ENCODE measurements at places on chromosomes 1 and 21.
A peak's percentile ranks its signal among the peaks of the same experiment; 100 is the strongest.

GRCh38 chr1:20216574-20216973 lies 30.3 kb upstream of the PLA2G2C start:
- peak; percentile 13 for DNase-seq

- DNase-seq: peak; percentile 3
These were observed 876 bp downstream of the EFCAB7 start for GRCh38 chr1:63524201-63524600.

- peak; percentile 75 for DNase-seq
These were observed 957 bp downstream of the EPS15 start for GRCh38 chr1:51518033-51518585.

GRCh38 chr1:159922511-159923202 lies 2.6 kb downstream of the TAGLN2 start:
- DNase-seq: no peak

- DNase-seq: peak; percentile 94
These were observed 71.2 kb downstream of the DPYD start for GRCh38 chr1:97849345-97850340.

GRCh38 chr1:113399062-113399583 lies 8.8 kb downstream of the MAGI3 start:
- peak; percentile 66 for DNase-seq

DNA sequence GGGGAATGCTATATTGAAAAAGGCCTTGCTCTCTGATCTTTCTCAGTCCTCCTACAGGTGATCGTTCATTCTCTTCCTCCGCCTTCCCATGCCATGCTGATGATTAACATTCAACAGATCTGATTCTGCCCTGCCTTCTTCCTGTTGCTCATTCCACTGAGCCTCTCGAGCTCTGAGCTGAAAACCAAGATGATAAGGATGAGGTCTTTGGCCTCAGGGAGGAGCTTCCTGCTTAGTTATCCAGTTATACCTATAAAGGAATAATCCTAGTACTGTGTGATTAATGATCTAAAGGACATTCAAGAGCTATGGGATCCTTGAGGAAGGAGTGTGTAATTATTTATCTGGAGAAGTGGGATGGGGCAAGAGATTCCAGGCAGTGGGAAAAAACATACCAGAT lies 25.2 kb upstream of the MAP3K7CL start:
- DNase-seq: no peak

DNA sequence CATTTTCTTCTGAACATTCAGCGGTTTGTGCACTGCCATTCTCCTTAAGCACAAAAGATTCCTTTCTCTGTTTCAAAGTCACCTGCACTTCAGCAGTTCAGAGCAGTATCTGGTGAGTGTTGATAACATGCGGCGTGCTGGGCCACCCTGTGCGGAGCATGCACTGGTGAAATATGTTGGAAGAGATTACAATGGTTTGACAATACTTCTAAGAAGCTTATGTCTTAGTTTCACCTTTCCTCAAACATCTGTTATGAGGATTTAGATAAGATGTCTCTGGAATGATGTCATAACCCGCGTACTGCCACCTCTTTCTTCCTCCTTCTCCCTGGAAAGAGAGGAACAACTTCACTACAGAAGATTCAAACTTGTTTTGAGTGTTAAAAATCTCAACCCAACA lies 650.3 kb downstream of the AJAP1 start:
- DNase-seq: no peak

- no peak for DNase-seq
These were observed 77.9 kb downstream of the POFUT2 start for GRCh38 chr21:45209685-45210284.

GRCh38 chr21:26909972-26910371 lies 56.9 kb downstream of the ADAMTS5 start:
- DNase-seq: no peak

DNA sequence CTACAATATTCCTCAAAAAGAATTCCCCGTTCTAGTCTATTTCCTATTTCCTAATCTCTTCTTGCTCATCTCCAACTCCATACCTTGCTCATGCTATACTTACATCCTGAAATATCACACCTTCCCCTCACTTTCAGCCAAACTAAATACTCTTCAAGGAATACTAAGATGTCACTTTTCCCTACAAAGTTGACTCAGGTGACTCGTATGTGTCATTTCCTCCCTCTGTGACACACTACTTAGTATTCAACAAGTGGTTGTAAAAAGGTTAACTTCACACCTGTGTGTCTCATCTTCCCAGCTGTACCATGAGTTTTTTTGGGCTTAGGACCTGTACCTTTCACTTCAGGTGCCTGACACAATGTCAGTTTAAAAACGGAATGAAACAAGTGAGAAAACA lies 81.9 kb upstream of the LBR start:
- DNase-seq: no peak

DNA sequence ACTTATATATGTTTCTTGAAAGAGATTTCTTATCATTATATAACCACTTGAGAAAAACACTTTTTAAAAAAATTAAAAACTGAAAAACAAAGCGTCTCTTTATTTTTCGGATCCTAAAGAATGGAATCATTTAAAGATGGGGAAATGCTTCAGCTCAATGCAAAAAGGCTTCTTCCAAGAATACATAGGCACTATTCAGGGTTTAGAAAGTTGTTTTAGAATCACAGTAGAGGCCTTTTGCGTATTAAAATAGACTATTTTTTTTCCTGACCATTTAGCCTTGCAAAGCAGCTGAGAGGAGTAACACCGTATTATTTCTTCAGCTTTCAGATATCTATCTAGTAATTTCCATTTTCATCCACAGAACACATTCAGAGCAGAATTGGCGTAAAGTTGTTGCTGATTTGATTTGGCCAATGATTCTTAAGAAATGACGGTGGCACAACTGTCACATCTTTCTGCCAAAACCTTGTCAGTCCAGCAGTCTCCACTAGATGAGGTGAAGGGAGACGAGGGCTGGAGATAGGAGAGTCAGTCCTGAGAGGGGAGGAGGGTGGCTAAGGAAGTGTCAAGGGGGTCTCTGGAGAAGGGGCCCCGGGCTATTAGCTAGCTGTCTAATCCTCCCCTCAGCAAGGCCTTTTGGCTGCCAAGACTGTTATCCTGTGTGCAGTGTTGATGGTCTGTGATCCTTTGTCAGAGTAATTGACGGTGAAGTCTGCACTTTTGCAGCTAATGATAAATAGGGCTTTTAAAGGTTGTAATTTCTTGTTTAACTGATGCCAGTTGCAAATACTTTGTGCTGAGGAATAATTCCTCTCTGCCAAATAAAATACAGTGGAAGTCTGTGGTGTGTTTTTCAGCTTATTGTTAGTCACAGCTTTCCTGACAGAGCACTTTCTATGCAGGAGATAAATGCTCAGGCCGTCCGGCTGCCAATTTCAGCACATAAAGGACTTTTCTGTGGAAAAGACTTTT lies 34.7 kb downstream of the PRRX1 start:
- peak; percentile 25 for DNase-seq

GRCh38 chr1:180027949-180028445 lies 73.4 kb downstream of the CEP350 start:
- no peak for DNase-seq

DNA sequence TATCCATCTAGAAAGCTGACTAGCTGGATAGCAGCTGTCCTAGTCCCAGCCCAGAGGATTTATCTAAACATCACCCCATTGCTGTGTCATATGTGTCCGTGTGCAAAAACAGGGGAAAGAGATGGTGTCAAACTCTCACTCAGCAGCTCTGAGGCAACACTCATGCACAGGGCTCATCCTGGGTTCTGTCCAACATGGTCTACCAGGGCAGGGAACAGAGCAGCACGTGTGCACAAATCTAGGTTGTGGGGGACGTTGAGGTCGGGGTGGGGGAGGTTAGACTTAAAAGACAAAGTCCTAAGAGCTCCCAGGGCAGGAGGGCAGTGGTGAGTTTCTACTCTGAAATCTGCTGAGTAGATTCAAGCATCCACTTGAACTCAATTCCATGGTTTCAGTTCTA lies 16.2 kb downstream of the PI4KB start:
- DNase-seq: no peak

DNA sequence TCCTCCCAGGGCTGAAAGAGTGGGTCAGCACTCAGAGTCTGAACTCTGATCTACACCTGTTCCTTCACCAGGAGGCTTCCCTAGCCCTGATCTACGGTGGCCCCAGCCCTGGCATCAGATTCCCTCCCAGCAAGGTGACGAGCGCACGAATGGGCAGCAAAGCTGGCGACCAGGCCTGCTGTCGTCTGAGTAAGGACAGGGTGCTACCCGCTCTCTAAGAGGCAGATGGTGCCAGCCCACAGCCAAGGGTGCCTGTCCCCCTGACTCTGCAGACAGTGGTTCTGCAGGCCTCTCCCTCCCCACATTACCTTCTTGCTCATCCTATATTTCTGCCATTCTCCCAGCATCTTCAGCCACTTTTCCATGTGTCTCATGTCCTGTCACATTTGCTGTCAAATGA lies 10.3 kb upstream of the SMYD3 start:
- DNase-seq: no peak

GRCh38 chr1:212506666-212507065 lies 73.9 kb downstream of the NENF start:
- no peak for DNase-seq

DNA sequence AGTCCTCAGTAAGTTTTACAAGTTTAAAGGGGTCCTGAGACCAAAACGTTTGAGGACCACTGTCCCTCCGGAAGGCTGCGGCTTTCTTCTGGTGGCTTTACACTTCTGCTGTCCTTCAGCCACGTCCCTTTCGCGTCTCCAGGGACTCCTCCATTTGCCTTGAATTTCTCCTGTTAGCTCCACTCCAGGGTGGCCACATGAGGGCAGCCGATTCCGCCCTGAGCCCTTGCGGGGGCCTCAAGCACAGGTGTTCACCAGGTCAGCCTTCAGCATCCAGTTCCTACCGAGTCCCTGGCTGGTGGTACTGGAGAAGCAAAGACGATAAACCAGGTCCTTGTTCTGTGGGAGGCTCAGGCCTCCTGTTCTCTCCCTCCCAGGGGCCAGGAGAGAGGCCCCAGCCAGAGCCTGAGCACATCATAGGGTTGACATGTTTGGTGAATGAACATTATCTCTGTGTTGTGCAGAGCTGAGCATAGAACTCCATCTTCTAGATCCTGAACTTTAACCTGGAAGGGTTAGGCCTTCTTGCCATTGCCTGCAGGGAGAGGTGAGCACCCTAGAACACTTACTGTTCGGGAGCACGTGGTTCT lies 27.4 kb upstream of the COQ8A start:
- no peak for DNase-seq

GRCh38 chr1:67711158-67711854 lies 26.3 kb downstream of the GADD45A start:
- no peak for DNase-seq

GRCh38 chr1:64900916-64901315 lies 65.4 kb downstream of the JAK1 start:
- DNase-seq: no peak

DNA sequence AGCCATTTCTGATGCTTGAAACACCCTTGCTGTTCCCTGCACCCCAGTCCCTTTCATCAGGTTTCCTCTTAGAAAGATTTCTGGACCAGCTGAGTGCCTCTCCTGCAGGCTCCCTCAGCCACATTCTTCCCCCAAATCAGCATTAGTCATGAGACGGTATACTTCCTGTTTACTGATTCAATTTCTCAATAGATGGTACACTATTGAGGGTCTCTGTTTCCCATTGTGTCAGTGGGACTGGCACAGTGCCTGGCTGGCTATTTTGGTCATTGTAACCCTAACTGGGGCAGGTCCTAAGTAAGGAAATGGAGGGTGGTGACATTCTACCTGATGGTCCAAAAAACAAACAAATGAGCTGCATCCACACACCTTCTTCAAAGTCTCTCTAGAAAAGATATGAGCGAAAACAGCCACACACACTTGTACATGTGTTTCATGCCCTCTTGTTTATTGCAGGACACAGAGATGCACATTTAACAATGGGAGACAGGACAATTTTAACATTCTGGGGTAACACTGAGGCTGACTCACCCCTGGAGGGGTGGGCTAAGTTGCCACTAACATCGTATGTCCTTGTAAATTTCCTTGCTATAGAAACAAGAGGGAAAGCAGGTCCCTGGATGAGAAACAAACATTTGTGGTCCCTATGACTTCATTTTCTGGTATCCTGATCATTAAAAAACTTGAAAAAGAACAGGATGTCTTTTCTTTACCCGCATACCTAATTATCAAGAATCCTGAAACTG lies 77.5 kb downstream of the RRAGC start:
- DNase-seq: no peak

DNA sequence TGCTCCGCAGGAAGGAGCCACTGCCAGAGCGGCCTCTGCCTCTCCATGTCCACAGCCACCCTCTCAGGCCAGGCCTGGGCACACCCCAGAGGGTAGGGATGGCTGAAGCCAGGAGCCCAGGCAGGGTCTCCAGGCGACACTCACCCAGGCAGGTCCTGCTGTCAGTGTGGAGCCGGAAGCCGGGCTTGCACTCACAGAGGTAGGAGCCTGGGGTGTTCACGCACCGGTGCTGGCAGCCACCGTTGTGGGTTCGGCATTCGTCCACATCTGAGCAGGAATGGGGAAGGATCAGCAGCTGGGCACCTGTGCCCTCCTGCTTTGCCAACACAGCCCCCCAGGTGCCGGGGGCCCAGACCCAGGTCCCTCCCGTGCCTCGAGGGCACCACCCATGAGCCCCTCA lies 69.5 kb downstream of the ARHGEF16 start:
- DNase-seq: no peak

GRCh38 chr1:61253912-61254633 lies 171.7 kb downstream of the NFIA start:
- no peak for DNase-seq

DNA sequence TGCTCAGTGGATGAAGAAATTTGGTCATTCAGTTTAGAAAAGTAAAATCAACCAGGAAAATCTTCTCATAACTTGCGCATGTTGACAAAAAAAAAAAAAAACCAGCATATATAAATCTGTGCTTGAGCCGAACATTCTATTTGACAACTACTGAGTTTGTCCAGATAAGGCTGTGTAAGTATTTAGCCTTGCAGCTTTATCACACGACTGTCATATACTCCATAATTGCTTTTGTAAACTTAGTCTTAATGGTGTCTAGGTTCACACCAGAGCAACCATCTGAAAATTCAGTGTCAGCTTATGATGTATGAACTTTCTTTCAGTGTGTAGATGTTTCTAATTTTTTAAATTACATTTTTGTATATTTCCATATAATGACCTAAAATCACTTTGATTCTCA lies 1173.8 kb upstream of the TMPRSS15 start:
- DNase-seq: no peak

- peak; percentile 36 for DNase-seq
These were observed 62.8 kb upstream of the LAX1 start for GRCh38 chr1:203702130-203702577.

DNA sequence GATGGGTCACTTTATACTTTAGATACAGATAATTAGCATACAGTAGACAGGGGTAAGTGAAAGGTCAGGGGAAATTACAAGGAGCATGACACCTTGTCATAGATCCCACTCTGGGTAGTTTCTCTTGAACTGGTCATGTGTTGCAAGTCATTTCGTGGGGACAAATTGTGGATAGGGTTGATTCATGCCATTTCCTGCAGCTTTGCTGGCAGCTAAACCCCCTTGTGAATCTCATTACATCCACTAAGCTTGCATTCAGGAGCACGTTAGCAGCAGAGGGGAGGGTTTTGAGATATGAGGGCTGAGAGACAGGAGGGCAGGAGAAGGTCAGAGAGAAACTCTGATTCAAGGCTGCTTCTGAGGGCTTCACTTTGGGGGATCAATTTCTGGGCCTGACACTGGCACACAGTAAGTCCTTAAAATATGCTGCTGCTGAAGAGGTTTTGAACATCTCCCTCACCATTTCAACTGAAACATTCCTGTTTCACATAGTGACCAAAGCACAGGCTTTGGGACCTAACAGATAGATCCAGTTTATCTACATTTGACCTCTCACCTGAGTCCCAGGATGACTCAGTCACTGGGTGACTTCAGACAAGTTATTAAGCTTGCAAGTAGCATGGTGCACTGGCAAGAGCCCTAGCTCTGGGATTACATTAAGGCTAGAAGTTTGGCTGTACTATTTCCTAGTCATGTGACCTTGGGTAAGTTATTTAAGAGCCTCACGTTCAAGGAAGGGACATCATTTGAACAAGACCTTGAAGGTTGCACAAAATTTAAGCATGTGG lies 206.0 kb upstream of the USP24 start:
- no peak for DNase-seq
